Stimulated activated effector memory CD8-positive, alpha-beta T cell treated with anti-CD3 and anti-CD28 coated beads, Interleukin-12 subunit alpha, Interleukin-12 subunit beta, amount 100 ng/mL, for 72 hours (primary cell): ENCODE measurements at places on chromosomes 5 and 9.

GRCh38 chr9:69797675-69798074 is 22.9 kb upstream of the CFAP95 start:
- no peak for DNase-seq

DNA sequence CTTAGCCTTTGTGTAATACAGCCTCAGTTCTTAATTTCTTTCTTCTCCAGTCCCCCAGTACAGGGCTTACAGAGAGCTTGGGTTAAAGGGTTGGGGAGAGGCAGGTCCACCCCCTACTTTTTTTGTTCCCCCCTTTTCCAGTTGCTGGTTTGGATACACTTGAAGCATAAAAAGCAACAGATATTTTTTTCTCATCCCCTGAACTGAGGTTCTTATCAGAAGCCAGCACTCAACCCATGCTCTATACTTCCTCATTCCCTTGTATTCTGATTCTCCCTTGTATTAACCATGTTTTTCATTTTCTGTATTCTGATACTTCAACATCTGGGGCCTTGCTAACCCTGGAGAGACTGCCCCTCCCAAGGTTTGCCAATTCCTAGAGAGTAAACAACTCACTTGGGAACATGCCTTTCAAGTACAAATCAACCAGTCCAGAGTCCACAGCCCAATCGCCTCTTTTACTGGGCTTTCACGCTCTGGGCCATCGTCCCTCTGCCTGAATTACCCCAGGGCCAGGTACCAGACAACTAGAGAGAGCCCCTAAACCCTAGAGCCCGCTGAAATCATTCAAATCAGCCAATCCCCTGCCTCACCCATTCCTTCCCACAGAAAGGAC is 333.4 kb upstream of the PUM3 start:
- no peak for DNase-seq

GRCh38 chr9:106478312-106478711 is 384.7 kb upstream of the ZNF462 start:
- no peak for DNase-seq

DNA sequence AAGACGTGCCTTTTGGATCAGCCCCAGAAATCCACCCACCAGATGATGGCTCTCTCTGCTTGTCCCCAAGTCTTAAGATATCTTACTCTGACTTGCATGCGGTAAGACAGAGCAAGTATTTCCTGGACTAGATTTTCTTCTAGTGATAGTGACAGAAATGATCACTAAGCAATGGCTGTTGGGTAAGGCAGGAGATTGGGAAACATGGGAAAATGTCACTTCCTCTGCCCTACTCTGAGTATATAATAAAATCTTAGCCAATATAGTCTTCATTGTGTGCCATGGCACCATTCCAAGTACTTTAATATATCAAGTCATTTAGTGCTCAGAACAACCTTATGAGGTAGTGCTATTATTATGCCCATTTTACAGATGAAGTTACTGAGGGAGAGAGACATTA is 31.0 kb upstream of the GNA14 start:
- DNase-seq = no peak

DNA sequence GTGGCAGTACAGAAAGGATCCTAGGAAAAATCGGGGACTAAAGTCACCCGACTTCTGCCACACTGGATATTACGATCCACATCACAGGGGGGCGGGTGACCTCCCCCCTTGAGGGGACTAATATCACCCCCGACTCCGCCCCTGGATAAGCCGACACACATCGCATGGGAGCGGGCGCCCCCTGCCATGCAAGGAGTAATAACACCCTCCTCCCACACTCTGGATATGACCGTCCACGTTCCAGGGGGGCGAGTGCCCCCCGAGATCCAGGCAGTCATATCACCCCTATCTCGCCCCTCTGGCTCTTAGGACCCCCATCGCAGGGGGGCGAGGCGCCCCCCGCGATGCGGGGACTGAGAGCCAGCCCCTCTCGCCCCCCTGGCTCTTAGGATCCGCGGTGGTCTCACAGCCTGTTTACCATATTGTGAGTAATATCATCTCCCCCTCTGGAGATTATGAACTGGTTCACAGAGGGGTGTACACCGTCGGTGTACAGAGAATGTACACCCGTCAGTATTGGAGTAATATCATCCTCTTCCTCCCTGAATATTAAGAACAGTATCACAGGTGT is 423.0 kb downstream of the DIRAS2 start:
- peak; percentile 67 for DNase-seq
